ENCODE measurements at places on chromosomes 12 and 14.

GRCh38 chr12:31289441-31289840 lies 36.5 kb downstream of the SINHCAF start:
- DNase-seq: no peak

GRCh38 chr14:74491956-74492775 lies 939 bp downstream of the NPC2 start:
- peak; percentile 64 for DNase-seq

- peak; percentile 38 for DNase-seq
These were observed 39.6 kb upstream of the CCDC198 start for GRCh38 chr14:57533214-57533613.

DNA sequence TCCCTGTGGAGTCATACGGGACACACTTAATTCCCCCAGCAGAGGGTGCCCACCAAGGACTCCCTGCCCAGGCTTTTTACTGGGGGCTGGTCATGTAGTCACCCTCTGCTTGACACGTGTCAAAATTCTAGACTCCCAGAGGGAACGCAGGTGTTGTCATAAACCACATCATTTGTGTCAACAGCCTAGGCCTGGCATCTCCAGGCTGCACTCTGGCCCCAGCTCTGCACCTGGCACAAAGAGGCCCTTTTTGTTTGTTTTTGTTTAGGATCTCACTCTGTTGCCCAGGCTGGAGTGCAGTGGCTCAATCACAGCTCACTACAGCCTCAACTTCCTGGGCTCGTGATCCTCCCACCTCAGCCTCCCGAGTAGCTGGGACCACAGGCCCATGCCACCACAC lies 21.1 kb downstream of the BRI3BP start:
- DNase-seq: no peak

DNA sequence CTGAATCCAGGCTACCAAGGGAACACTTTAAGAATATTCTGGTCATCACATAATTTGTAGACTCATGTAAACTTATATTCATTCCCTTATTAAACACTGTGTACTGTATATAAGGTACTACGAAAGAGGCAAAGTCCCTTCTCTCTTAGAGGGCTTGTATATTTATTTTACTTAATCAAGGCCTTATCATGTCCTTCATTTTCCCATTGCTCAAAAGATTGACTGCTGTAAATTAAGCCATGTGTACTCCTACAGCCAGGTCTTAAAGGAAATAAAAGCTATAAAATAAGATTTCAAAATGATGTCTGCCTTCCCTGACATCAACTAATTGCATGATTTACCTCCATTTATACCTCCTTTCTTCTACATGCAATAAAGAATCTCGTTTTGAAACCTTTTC lies 5.0 kb downstream of the DENND5B start:
- DNase-seq: no peak

DNA sequence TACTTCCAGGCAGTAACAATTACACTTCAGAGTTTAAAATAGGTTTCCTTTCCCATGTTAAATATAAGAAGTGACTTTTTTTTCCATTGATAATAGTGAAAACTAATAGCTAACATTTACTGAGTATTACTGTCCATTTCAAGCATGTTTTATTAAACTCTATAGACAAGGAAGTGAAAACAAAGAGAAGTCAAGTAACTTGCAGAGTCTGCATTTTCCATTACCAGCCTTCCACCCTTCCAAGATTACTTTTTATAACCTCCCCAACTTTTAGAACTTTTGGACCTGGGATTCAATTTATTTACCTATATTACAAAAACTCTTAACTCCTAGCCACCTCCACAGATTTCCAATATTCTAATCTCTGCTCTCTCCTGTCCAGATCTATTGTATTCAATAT lies 67.7 kb downstream of the SEC23A start:
- no peak for DNase-seq

DNA sequence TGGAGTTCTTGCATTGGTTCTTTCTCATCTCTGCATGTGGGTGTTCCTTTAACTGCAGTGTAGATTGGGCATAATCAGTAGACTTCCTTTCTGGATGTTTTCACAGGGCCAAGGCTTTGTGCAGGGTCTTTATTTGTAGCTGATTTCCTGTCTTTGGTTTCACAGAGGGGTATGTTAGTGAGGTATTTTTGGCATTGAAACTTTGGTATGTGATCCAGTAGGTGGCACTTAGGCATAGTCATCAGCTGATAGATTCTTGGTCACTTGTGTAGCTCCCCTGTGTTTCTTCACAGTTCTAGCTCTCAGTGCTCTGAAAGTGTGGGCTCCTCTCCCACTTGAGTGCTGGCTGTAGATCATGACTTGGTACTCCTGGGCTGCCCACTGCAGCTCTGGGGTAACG lies 52.7 kb upstream of the LMO3 start:
- DNase-seq: no peak

- peak; percentile 89 for DNase-seq
These were observed 861 bp downstream of the IL26 start for GRCh38 chr12:68224613-68225285.

DNA sequence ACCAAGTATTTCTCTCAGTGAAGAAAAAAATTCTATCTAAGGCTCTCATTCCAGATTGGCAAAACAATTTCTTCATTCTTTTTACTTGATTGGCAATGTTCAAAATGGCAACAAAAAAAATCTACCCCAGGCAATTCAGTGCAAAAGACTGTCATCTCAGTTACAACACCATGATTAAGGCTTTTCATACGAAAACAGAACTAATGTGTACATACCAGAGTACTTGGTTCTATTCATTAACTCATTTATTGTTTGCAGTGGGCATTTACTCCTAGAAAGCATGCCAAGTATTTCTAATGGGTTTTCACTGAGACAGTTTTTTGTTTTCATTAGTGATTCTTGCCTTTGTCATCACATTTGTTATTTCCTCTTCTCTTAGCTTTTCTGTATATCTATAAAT lies 33.0 kb downstream of the DBX2 start:
- DNase-seq: no peak

DNA sequence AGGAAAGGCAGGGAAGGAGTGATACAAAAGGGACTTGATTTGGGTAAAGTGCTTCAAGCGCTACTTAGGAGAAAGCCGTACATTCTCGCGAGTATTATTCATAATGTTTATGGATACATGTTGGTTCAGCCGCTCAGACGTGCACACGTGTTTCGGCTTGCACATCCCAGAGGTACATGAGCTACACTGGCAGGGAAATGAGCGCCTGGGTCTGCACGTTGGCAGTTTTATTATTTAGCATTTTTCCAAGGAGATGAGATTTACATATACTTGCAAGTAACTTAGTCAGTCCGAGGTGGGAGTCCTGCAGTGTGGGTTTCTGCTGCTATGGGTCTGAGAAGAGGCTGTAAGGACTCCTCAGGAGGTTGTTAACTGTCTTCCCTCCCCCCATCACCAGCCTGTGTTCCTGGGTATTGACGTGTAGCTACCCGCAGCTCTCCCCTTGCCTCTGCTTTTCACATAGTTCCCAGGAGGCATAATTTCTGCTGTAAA lies 1.5 kb downstream of the PRKCH start:
- peak; percentile 24 for DNase-seq

GRCh38 chr14:90545966-90546751 lies 149.3 kb downstream of the CALM1 start:
- DNase-seq: peak; percentile 9

DNA sequence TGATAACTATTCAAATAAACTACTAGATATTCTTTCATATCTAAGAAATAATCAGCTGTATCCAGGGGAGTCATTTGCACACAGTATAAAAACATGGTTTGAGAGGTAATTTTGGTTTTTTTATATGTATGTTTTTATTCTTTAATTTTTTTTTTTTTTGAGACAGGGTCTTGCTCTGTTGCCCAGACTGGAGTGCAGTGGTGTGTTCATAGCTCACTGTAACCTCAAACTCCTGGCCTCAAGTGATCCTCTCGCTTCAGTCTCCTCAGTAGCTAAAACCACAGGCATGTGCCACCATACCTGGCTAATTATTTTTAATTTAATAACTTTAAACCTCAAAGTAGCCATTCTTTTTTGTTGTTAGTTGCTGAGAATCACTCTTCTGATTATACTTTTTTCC lies 1.8 kb downstream of the PRORP start:
- no peak for DNase-seq

DNA sequence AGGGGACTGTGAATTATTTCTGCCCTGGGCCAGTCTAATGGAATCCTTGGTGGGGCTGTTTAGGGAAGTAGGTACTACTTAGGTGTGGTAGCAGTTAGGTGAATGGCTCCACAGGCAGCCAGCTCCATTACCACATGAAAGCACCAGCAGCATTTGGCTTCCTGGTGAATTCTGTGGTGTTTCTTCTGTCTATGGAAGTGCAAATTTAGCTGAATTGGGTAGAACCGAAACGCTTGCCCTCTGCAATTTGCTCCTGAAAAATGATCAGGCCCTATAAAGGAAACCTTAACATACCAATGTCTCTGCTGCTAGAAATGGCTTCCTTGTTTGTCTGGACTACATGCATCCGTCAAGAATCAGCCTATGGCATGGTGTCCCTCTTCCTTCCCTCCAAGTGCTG lies 16.4 kb downstream of the FLRT2 start:
- no peak for DNase-seq

- no peak for DNase-seq
These were observed 663 bp downstream of the WASHC3 start for GRCh38 chr12:102061096-102061559.

GRCh38 chr14:106874350-106874749 lies 1348.0 kb downstream of the TMEM121 start:
- DNase-seq: no peak

DNA sequence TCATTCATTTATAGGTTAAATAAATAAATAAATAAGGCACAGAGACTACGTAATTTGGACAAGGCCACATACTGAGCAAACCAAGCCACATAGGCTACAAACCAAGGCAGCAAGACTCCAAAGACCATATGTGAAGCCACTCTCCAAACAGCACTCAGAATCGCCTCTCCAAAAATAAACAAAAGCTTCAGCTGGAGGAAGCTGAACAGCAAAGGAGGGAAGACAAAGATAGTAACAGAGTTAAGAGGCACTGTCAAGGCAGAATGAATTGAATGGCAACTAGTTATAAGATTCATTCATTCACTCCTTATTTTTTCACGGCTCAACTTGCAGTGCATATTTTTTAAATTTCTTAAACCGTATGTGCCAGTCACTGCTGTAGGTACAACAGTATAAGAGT lies 200.5 kb upstream of the GRIP1 start:
- no peak for DNase-seq

- no peak for DNase-seq
These were observed 161.0 kb upstream of the RMST start for GRCh38 chr12:97301576-97301975.

- no peak for DNase-seq
These were observed 42.1 kb downstream of the LRCOL1 start for GRCh38 chr12:132568301-132568700.

GRCh38 chr12:110582276-110583136 lies 612 bp downstream of the PPTC7 start:
- DNase-seq: peak; percentile 74

DNA sequence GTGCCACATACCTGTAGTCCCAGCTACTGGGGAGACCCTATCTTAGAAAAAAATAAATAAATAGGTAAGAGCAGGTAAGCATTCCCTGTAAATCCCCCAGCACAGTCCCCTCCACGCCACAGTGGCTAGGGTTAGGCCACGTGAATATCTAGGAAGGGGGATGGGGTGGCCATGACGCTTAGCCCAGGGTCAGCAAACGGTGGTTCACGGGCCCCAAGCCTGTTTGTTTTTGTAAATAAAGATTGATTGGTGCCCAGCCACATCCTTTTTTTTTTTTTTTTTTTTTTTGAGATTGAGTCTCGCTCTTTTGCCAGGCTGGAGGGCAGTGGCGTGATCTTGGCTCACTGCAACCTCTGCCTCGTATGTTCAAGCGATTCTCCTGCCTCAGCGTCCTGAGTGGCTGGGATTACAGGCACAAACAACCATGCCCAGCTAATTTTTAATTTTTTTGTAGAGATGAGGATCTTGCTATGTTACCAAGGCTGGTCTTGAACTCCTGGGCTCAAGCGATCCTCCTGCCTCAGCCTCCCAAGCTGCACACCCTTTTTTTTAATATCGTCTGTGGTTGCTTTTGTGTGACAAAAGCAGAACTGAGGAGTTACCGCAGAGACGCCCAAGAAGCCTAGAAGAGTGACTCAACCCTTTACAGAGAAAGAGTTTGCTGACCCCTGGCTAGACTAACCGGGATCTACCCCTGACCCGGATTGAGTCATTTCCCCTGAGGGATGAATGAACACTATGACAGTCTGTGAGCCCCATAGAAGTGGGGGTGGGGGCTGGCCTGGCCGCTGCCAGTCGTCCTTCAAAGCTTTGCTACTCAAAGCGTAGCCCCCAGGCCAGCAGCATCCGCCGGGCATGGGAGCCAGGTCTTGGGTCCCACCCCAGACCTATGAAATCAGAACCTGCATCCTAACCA lies 113.7 kb upstream of the NCOR2 start:
- DNase-seq: peak; percentile 99

- no peak for DNase-seq
These were observed 45.7 kb upstream of the PRPF39 start for GRCh38 chr14:45038256-45038655.

GRCh38 chr14:33922125-33922524 lies 28.7 kb downstream of the EGLN3 start:
- no peak for DNase-seq

DNA sequence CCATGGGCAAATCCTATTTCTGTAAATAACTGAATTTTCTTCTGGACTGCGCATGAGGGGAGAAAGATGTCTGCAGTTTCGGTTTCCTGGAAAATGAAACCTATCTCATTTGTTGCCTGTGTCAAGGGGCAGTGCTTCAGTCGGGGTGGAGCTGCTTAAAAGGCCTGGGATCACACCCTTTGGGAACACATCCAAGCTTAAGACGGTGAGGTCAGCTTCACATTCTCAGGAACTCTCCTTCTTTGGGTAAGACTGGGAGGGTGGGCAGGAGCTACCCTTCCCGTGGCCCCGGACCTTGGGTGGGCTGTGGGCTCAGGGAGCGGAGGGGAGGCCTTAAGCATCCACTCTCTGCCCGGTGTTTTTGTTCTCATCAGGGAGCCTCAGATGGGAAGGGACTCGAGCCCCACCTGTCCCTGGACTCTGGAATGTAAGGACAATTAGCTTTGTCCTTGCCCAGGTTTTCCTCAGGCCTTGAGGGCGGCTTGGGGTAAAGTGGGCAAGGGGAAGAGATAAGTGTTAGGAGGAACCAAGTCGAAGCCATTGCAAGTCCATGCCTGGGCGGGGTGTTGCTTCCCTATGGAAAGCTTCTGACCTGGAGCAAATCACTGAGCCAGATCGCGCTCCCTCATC lies at the start of gene IFI27:
Gene IFI27 (plus strand): TSS at position 185 of the 630 bp plus-strand sequence.
- DNase-seq: peak; percentile 46

GRCh38 chr14:75917946-75918335 lies 63.9 kb downstream of the TGFB3 start:
- no peak for DNase-seq

DNA sequence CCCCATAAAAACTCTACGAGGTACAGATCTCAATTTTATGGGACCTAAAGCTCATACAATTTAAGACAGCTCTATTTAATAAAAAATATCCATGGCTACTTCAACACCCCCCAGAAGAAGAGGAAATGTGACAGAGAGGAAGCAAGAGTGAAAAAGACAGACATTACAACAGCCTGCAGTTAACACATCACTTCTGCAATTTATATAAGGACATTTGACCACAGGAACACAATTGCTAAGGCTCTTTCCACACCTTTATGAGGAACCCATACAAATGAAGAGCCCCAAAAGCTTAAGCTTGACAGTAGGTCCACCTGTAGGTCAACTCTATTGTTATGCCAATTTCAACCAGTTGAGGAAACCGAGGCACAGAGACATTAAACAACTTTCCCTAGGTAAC lies 5.6 kb downstream of the OR10P1 start:
- DNase-seq: no peak

All from GM23248 (cell line).